ENCODE measurements at places on chromosomes 2 and 18.

DNA sequence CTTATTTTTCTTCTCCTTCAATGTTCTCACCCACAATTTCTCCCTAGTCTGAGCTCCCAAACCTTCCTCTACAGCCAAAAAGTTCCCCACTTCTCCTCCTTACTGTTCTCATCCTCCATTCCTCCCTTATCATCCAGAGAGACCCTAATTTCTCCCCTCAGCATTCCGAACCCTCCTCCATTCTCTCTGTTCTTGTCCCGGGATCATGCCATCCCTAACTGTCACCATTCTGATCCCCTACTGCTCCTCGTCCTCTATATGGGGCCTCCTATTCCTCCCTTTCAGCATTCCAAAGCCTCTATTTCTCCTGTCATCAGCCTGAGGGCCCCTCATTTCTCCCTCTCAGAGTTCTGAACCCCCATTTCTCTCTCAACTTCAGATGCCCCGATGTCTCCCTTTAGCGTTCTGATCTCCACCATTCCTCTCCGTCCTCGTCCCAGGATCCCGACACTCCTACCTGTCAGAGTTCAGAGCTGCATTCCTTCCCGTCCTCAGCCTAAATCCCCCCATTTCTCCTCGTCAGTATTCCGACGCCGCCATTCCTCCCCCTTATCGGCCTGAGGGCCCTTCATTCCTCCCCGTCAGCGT, 522 bp downstream of the MBD1 start:
- DNase-seq = no peak

DNA sequence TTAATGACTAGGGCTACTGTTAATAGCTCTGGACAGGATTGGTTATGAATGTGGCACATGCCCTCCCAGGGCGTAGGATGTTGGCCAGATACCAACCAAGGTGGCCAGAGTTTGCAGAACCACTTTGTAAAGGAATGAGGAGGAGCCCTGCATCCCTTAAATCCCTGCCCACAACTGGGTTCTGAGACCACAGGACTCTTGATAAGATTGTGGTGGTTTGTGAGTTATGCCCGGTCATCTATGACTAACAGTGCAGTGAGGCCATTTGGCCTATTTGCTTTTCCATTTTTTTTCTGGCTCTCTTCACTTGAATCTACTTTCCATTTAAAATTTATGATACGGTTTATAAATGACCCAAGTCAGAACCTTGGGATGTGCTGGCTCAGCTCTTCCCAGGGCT, 294.5 kb downstream of the PRKCE start:
- no peak for DNase-seq

DNA sequence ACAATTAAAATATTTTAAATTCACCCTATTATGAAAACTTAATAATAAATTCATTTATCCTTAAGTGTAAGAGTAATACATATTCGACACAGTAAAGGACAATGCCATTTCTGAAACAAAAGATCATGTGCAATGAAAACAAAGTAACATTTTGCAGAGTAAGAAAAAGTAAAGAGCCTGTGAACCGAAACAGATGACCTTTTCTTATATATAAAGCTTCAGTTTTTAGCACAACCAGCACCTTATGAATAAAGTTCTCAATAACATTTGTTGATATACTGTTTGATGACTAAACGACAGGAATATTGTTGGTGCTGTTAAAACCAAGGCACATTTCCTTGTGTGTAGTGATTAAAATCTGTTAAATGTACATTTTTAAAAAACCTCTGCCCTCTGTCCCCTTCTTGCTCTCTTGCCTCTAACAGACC, 1.5 kb downstream of the PELI1 start:
- DNase-seq = no peak

- DNase-seq = peak; percentile 25
Observed at GRCh38 chr18:64037812-64038414, 68.0 kb downstream of the SERPINB8 start.

DNA sequence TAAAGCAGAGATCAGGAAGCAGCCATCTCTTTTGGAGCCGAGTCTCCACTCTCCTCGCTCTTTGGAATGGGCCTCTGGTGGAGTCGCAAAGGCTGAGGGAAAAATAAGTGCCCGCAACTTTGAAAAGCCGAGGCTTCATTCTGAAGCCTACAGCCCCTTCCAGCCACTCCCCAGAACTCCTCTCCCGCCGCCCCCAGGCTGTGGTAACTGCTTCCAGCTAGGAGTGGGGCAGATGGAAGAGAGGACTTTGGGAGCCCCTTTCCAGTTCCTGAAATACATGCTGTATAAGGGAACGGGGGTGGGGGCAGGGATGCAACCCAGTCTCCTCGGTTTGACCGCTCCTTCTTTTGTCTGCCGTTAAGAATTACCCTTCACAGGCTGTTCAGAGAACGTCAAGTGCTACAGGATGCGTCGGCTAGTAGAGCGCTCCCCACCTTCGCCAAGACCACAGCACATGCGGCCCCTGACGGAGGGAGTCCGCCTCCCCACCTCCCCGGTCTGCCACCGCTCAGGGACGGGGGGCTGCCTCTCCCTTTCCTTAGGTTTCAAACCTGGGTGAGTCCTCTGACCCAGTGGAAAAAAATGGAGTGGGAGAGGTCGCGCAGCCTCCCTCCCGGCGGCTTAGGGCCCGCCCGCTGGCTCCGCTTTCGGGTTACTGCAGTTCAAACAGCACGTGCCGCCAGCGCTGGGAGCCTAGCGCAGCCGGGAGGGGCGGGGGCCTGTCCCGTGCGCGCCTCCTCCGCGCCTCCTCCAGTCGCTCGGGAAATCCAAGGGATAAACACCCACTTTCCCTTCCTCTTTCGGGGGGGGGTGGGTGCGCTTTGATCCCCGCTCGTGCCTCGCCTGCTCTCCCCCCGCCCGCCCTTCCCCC, 4.9 kb downstream of the CYP26B1 start:
- DNase-seq = no peak

- DNase-seq = no peak
Observed at GRCh38 chr2:86056590-86057331, 48.9 kb downstream of the POLR1A start.

DNA sequence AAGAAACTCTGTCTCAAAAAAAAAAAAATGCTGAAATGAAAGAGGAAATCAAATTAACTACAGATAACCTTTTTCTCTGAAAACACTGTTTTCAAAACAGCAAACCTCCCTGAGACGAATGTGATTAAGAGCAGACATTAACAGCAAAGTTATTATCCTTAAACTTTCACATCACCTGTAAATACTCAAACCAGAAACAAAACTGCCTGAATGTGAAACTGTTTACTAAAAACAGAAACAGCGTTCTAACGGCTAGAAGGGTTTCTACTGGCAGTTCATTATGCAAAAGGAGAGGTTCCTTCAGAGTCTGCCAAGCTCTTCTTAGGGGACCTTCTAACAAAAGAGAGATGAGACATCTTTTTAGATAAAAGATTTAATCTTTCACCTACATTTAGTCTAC, 45.9 kb downstream of the PNO1 start:
- no peak for DNase-seq

GRCh38 chr2:233386382-233387041, 32.2 kb downstream of the DGKD start:
- DNase-seq = no peak

DNA sequence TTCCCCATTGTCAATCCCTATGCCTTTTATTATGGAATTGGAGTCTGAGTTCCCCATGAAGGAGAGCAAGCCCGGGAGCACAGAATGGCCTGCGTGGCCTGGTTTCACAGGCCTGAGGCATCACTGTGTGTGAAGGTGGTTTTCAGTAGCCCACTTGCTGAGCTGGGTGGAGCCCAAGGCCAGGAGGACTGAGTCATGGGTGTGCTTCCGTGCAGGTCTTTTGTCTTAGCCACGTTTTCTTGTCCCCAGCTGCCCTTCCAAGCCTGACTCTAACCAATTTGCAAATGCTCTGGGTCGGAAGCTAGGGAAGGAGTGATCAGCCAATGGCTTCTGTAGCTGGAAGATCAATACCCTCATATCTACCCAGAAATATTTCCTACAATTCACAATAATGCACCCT, 119.2 kb downstream of the MAPK4 start:
- no peak for DNase-seq

DNA sequence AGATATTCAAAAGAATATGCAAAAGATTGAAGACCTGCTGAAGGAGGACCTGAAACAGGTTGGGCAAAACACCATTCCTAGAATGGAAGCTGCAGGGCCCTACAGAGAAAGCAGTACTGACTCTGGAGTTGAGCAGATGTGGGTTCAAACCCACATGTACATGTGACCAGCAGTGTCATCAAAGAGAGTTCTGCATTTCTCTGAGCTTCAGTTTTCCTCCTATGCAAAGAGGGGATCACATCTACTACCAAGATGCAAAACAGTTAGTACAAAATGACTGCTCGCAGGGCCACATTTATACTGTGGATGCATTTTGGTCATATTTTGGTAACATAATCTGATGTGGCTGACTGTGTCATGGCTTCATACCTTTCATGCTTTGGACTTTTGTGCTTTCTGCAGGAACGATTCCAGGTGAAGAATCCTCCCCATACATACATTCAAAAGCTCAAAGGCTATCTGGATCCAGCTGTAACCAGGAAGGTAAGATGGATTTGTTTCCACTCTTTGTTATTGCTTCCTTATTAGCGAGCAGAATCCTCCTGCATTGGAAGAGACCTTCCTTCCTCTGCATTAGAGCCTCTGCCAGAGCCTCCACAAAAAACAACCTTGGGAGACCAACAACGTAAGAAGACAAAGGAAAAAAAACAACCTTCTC, 174.8 kb downstream of the PRPF40A start:
- DNase-seq = no peak

GRCh38 chr2:179201869-179202268, 62.8 kb downstream of the SESTD1 start:
- no peak for DNase-seq

DNA sequence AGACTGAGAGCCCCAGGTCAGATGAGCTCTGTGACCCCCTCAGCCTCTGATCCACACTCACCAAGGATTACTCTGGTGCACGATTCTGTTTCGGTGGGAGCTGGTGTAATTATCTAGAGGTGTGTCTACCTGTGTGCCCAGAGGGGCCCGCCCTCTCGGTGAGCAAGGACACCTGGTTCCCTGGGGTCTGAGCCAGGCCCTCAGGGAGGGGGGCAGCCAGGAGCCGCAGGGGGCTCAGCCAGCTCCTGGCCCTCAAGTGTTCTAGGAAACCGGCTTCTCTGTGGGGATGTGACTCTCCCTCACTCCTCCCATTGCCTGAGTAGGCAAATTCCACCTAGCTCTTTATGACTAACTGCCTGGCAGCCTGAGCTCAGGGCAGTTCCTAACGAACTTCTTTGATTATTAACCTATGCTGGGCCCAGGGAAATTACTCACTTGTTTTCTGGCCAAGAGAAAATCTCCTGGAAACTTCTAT, 17.4 kb downstream of the AGAP1 start:
- DNase-seq = no peak

GRCh38 chr2:238793801-238794449, 54.0 kb upstream of the TWIST2 start:
- DNase-seq = no peak

DNA sequence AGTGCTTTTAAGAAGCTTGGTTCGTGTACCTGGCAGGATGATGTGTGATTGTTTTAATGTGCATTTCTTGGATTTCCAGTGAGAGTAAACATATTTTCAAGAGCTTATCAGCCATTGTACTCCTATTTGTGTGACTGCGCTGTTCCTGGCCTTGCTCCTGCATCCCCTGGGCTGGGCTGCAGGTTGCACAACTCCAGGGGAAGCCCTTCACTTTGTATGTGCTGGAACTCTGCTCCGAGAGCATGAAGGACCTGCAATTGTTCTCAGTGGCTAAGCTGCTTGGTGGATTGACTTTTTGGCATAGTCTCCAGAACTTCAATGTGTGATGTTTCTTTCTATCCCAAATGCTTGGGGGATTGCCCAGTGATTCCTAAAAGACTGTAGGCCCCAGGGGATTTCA, 18.8 kb downstream of the ATP6V1C2 start:
- DNase-seq = no peak

- DNase-seq = no peak
Observed at GRCh38 chr2:2131075-2131789, 199.8 kb downstream of the MYT1L start.

DNA sequence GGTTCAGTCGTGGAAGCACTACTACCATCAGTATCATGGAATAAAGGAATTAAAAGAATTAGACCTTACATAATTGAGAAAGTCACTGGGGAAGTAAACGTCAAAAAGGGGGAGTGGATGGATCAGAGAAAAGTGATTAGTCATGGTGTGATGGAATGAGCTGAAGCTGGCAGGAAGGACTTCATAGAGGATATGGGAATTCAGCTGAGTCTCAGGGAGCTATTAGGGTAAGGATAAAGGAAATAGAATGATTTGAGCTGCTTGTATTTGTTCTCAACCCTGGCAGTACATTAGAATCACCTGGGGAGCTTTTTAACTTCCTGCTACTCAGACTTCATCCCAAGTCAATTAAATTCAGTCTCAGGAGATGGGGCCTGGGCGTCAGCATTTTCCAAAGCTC, 53.4 kb upstream of the SETBP1 start:
- DNase-seq = no peak

GRCh38 chr2:225182126-225182525, 139.9 kb upstream of the DOCK10 start:
- DNase-seq = no peak

DNA sequence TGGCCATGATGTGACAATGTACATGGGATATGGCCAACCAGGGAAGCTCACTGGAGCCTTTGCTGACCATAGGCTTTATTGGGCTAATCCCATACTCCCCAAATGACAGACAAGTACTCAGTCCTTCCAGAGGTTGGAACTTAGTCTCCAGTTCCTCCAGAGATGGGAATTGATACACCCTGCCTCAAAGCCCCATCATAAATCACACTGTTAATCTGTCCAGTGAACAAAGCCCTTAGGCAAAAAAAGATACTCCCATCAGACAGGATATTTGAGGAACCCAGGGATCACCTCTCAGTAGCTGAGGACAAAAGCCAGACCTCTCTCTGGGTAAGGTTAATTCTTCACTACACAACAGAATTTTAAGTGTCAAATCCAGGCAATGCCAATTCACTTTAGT, 247.5 kb upstream of the CDH20 start:
- no peak for DNase-seq

- peak; percentile 65 for DNase-seq
Observed at GRCh38 chr2:6394276-6394675, 471.4 kb downstream of the CMPK2 start.

DNA sequence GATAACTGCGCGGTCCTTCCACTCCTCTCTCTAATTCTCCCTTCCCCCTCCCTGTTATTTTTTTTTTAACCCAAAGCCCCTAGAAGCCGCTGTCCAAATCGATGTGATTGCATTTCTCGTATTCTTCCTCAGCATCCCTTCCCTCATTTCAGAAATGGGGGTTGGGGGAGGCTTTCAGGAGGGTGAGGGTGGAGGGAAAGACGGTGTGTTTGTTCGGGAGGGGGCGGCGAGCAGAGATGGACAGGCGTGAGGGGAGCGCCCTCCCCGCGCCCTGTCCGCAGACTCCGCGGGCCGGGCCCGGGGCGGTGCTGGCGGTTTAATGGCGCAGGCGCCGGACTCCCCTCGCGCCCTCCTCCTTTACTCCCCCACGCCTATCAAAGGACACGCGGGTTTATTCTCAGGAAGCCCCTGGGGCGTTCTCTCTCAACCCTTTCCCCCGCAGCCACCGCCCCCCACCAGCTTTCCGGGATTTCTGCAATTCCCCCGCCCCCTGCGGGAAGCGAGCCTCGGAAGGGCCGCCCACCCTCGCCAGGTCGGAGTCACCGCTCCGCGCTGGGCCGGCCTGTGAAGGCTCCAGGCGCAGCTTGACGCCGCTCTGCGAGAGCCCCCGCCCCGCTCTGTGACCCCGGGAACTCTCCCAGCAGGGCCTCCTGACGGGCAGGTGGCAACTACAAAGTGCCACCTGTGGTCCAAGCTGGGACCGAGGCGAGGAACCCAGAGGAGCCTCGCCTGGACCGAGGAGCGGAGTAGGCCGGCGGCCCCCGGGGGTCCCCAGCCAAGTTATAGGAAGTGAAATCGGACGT, 981 bp downstream of the ST8SIA3 start:
- DNase-seq = peak; percentile 13
